Memory B cell (primary cell): ENCODE measurements at places on chromosomes 5 and 9.
A peak's percentile ranks its signal among the peaks of the same experiment; 100 is the strongest.

DNA sequence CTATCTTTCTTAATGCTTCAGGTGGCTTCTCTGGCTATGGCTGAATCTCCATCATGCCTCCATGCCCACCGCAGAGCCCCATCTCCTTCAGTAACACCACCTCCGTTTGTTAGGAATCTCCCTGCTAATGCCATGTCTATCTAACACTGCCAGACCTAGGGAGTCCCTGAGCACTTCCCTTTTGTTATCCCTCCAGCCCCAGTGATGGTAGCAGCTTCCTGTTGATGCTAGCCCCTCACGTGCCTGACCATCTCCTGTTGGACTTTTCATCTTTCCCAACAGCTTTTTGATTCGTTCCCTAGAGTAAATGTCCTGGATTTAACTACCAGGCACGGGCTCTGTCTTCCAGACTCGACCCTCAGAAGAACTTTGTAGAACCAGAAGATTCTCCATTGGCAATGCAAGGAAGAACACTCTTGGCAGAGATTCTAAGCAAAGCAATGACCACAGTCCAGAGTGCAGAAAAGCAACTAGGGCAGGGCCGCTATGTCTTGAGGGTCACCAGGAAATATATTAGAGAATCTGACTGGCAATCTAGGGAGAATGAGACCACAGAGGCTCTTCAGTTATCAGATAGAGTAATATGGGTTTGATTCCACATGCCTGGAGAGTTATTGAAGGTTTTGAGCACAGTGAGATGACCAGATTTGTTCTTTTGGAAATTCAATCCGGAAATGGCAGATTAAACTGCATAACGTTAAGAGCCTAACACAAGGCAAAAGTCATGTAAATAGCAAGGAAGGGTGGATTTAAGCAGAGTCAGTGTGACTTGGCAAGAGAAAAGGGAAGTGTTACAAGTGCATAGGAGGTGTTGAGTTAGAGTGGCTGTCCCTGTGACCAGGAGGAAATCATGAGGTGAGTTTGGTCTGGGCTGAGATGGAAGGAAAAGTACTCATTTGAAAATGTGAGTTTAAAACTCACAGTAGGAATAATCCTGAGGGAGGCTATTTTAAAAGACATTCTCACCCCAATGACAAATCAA, 555.2 kb downstream of the ACTL7B start:
- H3K27ac ChIP-seq: no peak overlapping the region
- no peaks in the 10 kb centered on the region for H3K4me1 ChIP-seq
- DNase-seq: no peak
- H3K4me3 ChIP-seq: no peak overlapping the region

GRCh38 chr9:21801683-21802417, 586 bp upstream of the MTAP start:
- H3K36me3 ChIP-seq: no peaks in the 10 kb centered on the region
- no peak for DNase-seq
- H3K4me1 ChIP-seq: peaks cover 30% of the 10 kb centered on the region
- H3K27me3 ChIP-seq: peaks cover 7% of the 10 kb centered on the region
- peak overlapping the region; percentile 100 for H3K4me3 ChIP-seq

- no peak overlapping the region for H3K4me3 ChIP-seq
- H3K27me3 ChIP-seq: no peaks in the 10 kb centered on the region
- H3K4me1 ChIP-seq: no peaks in the 10 kb centered on the region
- DNase-seq: no peak
- H3K36me3 ChIP-seq: no peaks in the 10 kb centered on the region
These were observed 739.3 kb downstream of the NR2F1-AS1 start for GRCh38 chr5:92841604-92842155.

- H3K27ac ChIP-seq: no peak overlapping the region
- no peak overlapping the region for H3K4me3 ChIP-seq
- H3K4me1 ChIP-seq: peaks cover 32% of the 10 kb centered on the region
- H3K27me3 ChIP-seq: no peaks in the 10 kb centered on the region
These were observed 16.0 kb upstream of the ZCCHC7 start for GRCh38 chr9:37104183-37104889.

DNA sequence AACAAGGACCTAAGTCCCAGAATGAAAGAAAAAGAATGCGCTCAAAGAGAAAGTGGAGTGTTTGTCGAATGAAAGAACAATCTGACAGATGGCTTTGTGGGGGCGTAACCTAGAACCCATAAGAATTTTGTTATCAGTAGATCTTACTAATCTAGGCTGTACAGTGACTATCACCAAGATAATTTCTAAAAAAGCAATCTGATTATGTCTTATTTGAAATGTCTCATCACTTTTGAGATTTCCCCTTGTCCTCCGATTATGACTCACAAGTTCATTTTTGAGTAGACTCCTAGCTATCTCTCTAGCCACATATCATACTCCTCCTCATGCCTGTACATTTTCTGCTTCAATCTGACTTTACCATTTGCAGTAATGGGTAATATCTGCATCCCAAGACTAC, 135.6 kb upstream of the SMARCA2 start:
- no peak overlapping the region for H3K27ac ChIP-seq
- H3K36me3 ChIP-seq: no peaks in the 10 kb centered on the region
- peaks cover 18% of the 10 kb centered on the region for H3K4me1 ChIP-seq
- H3K4me3 ChIP-seq: no peak overlapping the region

DNA sequence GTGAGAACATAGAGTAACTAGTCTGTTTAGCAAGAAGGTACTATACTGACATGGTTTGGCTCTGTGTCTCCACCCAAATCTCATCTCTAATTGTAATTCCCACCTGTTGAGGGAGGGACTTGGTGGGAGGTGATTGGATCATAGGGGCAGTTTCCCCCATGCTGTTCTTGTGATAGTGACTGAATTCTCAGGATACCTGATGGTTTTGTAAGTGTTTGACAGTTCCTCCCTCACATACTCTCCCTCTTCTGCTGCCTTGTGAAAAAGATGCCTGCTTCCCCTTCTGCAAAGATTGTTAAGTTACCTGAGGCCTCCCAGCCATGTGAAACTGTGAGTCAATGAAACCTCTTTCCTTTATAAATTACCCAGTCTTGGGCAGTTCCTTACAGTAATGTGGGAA, 240.4 kb upstream of the ST8SIA4 start:
- H3K36me3 ChIP-seq: no peaks in the 10 kb centered on the region
- H3K4me3 ChIP-seq: no peak overlapping the region
- H3K27me3 ChIP-seq: no peaks in the 10 kb centered on the region
- no peak for DNase-seq
- H3K27ac ChIP-seq: no peak overlapping the region

DNA sequence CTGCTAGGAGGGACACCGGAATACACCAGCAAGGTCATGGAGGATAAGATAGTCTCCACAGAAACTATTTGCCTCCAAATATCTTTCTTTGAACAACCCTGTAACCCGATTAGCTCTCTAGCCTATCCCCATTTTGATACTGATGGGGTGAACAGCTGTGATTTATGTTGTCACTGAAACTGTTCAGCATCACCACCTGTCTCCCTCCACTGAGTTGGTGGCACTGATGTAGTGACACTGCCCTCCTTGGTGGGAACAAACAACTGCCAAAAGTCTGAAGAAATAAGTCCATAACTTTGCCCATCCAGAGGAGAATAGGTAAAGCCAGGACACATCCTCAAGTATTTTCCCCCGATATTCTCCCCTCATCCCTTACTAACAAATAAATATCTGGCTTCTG, 24.3 kb upstream of the KCNV2 start:
- no peaks in the 10 kb centered on the region for H3K27me3 ChIP-seq
- H3K27ac ChIP-seq: no peak overlapping the region
- DNase-seq: no peak
- H3K36me3 ChIP-seq: peaks cover 3% of the 10 kb centered on the region
- H3K4me3 ChIP-seq: no peak overlapping the region
- peaks cover 5% of the 10 kb centered on the region for H3K4me1 ChIP-seq
